ENCODE measurements at places on chromosomes 4 and X.

DNA sequence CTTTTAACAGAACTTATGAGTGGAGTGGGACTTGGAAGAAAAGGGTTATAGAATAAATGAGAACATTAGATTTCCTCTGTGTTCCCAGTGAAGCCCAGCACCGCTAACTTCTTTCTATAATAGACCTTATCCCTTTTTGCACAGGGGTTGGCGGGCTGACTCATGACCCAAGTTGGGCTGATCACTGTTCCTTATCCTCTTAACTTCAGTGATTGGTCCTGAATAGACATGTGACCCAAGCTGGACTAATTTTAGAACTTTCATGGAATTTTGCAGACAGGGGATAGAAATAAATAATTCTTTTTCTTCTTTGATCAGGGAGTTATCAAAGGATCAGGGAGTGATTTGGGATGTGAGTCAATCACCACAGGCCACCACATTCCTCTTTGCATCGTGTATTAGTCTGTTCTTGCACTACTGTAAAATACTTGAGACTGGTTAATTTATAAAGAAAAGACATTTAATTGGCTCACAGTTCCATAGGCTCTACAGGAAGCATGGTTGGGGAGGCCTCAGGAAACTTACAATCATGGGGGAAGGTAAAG, 75.9 kb downstream of the UCHL1 start:
- no peak for DNase-seq

DNA sequence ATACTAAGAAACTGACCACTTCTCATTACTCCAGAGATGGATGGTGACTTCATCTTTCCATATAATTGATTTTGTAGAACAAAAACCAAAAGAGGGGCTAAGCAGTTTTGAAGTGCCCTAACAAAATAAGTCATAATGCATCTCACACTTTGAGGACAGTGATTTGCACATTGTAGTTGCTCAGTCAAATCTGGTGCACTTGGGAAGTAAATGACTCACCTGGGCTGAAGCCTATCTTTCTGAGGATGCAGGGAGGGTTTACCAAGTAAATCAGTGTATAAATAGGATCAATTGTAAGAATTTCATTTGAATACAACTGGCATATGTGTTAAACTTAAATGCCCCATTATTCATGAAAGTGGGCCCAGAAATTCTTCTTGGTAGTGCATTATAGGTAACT, 134.2 kb downstream of the DCLK2 start:
- DNase-seq, result no peak

DNA sequence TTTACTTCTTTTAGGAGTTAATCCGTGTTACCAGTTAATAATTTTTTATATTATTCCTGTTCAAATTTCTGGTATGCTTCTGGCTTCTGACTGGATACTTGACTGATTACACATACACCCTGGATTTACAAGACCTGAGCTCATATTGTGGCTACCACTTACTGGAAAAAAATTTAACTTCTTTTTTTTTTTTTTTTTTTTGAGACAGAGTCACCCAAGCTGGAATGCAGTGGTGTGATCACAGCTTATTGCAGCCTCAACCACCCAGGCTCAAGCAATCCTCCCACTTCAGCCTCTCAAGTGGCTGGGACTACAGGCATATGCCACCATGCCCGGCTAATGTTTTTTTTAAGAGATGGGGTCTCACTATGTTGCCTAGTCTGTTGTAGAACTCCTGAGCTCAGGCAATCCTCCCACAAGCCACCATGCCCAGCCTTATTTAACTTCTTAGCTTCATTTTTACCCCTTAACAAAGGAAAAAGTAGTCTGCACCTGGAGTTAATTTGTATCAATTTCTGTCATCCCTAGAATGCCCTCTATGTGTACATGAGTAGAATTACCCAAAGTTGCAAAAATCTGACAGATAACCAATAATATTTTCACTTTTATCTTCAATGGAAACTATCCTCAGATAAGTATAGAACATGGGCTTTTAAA, 50.3 kb downstream of the TMEM165 start:
- no peak for DNase-seq

- no peak for DNase-seq
These were observed 14.9 kb upstream of the MAB21L2 start for GRCh38 chr4:150567070-150567469.
